Effector CD8-positive, alpha-beta T cell (primary cell): ENCODE measurements at places on chromosomes 4 and X.

GRCh38 chr4:130257271-130257670, 1161.3 kb downstream of the C4orf33 start:
- no peak for DNase-seq

GRCh38 chrX:39910651-39911050, 187.1 kb downstream of the BCOR start:
- DNase-seq, result no peak

DNA sequence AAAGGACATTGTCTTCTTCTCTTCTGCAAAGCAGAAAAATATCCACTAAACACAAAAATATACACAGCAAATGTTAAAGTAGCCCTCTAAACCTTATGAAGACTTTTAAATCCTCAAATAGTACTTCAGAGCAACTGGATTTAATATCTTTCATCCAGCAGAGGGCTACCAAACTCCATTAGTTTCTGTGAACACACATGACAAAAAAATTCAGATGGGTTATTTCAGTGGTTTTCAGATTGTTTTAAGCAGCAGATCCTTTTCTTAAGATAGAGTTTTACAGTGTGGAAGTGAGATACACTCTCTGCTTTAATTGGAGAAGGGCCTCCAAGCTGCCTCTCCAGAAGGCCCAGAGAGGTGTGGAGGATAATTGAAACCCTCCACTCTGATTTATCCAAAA, 56.7 kb downstream of the ANK2 start:
- no peak for DNase-seq

GRCh38 chr4:149676076-149676475, 139.6 kb downstream of the IQCM start:
- DNase-seq, result no peak

DNA sequence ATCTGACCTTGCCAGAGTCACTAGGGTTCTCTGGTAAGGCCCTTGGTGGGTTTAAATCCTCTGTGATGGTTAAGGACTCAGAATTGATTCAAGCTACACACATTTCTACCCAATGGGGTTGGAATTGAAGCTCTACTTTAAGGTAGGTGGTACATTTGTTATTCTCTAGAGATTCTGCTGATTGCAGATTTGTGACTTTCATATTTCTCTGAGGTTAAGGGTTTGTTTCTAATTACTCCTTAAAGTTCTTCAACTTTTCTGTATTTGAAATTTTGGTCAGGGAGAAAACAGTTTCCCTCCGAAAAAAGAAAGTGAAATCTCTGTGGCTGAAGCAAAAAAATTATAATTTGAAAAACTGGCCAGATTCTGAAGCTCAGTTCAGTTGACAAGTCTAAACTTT, 25.8 kb upstream of the USP46 start:
- no peak for DNase-seq

DNA sequence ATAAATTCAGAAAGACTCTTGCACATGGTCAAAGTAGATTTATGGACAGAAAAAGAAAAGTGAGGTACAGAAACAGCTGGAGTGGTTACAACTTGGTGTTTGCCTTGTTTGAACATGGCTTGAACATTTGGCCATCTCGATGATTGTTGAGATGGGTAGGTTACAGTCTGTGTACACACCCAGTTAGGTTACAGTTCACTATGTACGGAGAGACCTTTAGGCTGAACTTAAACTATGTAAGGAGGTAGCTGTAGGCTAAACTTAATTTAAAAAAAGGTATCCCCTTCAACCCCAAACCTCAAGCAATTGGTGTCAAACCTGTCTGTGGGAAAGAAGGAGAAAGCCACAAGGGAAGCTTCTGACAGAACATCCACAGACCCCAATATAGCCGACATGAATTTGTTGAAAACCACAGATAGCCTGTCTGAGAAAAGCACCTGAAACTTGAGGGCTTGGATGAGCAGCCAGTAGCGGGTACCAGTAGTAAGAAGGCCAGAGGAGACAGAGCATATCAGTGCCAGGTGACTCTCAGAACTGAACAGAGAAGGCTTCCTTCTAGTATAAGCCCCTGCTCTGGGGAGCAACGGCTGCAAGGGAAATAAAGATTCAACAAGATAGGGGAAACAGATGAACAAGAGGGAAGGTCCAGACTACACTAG, 247.9 kb upstream of the GALNTL6 start:
- DNase-seq, result no peak

GRCh38 chr4:27742816-27743215, 882.2 kb downstream of the STIM2 start:
- DNase-seq, result no peak

- DNase-seq, result no peak
Observed at GRCh38 chr4:35087218-35087617, 1157.1 kb downstream of the ARAP2 start.

- DNase-seq, result no peak
Observed at GRCh38 chrX:1466232-1466661, 13.5 kb upstream of the ASMTL start.

- no peak for DNase-seq
Observed at GRCh38 chrX:48696909-48697727, 584 bp downstream of the SUV39H1 start.

DNA sequence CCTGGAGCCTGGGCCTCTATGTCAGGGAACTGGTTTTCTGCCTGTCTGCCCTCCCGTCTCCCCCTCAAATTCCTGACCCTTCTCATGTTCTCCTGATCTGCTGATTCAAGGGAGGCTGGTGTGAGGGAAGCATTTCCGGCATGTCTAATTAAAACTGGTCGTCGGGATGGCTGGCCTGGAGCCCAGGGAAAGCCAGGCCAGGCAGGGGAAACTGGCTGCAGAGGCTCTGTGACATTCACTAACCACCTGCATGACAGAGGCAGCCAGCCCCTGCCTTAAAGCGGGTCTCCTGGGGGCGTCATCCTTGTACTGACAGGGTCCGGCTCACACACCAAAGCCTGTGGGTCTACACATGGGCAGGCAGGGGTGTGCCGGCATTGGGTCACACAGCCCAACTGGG, 35.2 kb downstream of the ABLIM2 start:
- DNase-seq, result no peak

DNA sequence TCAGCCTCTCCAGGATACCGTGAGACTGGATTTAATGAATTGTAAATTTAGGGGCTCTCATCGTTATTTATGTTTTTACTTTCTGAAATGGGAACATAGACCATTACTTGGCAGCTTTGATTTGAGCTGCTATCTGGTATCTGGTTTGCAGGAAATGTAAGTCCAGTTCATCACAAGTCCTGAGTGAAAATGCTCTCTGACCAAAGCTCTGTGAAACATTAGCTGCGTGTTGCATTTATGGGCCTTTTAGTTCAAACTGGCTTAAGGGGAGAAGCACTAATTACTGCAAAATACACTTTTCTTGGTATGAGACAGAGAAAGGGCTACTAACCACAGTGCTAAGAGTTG, 420 bp downstream of the CC2D2A start:
- DNase-seq, result no peak

DNA sequence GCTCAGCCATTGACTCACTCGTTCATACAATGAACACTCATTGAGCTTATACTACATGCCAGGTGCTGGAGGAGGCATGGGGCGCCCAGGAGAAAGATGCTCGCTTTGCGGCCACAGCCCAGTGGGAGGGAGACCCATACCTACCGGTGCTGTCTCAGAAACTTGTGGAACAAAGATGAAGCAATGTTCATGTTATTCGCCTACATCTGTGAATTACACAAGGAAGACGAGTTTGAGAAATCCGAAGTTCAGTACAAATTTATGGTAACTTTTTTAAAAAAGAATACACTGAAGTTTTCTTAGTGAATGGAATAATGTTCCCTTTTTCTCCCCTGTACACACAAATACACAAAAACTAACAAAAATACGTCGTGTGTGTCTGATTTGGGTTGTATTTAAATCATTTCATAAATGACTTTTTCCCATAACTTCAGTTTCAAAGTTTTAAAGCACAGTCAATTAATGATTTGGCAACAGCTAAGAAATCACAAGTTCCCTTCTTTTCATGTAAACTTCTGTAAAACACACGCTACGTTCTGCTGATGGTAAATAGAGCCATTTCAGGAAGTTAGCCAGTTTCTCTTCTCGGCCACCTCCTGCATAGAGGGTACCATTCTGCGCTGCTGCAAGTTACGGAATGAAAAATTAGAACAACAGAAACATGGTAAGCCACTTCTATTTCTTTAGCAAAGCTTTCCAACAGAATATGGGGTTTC, at the start of gene TLR8:
Gene TLR8 (plus strand): TSS at position 575 of the 716 bp plus-strand sequence. CDS start 87 bp downstream, at position 662.
- DNase-seq, result no peak

GRCh38 chrX:11135564-11136185, 24.5 kb downstream of the HCCS start:
- DNase-seq, result no peak

- no peak for DNase-seq
Observed at GRCh38 chr4:3512279-3512678, 19.9 kb downstream of the LRPAP1 start.

DNA sequence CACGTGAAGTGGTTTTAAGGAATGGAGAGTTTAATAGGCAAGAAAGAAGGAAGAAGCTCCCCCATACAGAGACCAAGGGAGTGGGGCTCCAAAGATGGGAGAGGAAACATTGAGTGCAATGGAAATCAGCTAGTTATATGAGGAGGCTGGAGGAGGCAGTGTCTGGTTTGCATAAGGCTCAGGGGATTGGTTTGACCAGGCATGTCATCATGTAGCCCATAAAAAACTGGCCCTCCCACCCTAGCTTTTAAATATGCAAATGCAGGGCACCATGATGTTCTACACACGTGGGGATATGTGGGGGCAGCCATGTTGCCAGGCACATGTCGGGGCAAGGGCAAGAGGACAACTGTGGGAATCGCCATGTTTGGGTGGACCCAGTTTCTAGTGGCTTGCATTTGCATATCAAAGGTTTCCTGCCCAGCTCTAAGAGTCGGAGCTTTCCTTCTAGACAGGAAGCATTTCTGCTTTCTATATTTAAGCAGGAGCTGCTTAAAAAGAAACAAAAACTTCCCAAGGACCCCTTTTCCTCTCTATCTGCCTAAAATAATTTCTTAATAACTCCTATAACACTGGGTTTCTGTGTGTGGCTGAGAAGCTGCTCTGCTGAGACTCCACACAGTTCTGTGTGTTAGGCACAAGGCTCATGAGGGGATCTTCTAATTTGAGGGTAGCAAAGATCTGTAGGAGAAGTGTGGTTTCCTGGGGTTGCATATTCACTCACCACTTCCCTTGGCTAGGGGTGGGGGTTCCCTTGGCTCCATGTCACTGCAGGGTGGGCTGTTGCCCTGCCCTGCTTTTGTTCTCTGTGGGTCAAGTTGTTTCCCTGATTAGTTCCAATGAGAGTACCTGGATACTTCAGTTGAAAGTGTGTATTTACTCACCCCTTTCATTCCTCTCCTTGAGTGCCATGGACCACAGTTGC, 113.5 kb downstream of the VSIG4 start:
- DNase-seq, result peak; percentile 0

- no peak for DNase-seq
Observed at GRCh38 chrX:134023851-134024281, 38.5 kb upstream of the GPC3 start.

DNA sequence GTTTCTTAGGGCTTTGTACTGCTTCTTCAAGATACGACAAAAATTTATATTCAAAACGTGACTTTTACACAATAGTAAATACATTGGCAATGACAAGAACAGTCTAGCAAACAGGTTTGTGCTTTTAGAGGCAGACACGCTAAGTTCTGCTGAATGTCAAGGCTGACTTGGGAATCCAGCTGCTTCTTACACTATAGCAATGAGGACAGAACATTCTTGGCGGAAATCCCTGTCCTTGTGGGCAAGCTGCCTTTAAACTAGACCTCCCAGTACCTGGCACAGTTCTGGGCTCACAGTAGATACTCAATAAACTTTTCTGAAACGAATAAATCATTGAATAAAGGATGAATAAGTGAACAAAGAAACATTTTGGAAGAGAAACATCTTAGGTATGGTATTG, 148.2 kb downstream of the RASL11B start:
- no peak for DNase-seq

DNA sequence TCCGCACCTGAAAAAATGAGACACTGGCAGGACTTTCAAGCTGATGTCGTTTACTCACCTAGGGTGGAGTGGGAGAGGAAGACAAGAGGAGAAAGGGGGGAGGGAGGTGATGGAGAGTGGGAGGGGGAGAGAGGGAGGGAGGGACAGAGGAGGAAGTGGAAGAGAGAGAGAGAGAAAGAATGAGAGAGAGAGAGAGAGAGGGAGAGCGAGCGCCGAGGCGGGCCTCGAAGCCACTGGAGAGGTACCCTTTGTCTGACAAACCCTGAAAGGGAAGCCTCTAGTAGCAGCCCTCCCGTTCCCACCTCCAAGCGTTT, 296 bp upstream of the ADGRL3 start:
- DNase-seq, result no peak

DNA sequence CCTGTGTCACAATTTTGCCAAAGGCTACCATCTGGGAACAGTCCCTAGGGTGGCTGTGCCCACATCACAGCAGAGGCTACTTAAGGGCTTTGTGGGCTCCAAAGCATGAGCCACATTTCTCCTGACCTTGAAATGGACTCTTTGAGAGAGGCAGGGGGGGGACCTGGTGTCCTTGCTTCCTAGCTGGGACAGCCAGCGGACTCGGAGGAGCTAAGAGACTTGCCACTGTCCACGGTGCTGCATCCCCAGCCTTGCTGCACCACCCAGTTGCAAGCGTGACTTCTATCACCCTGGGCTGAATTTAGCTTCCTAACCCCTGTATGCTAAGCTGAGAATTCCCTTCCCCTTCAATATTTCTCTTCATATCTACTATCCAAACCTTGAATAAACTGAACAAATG, 99.0 kb downstream of the PHKA2 start:
- no peak for DNase-seq

DNA sequence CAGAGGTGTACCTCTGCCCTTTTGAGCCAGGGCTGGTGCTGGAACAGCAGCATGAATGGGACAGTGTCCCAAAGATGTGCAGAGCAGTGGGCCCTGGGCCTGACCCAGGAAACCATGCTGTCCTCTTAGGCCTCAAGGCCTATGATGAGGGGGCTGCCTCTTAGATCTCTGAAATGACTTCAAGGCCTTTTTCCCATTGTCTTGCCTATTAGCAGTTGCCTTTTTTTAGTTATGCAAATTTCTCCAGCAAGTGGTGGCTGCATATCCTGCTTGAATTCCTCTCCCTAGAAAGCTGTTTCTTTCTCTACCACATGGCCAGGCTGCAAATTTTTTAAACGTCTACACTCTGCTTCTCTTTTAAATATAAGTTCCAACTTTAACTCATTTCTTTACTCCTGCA, 160.3 kb downstream of the CFAP299 start:
- no peak for DNase-seq

DNA sequence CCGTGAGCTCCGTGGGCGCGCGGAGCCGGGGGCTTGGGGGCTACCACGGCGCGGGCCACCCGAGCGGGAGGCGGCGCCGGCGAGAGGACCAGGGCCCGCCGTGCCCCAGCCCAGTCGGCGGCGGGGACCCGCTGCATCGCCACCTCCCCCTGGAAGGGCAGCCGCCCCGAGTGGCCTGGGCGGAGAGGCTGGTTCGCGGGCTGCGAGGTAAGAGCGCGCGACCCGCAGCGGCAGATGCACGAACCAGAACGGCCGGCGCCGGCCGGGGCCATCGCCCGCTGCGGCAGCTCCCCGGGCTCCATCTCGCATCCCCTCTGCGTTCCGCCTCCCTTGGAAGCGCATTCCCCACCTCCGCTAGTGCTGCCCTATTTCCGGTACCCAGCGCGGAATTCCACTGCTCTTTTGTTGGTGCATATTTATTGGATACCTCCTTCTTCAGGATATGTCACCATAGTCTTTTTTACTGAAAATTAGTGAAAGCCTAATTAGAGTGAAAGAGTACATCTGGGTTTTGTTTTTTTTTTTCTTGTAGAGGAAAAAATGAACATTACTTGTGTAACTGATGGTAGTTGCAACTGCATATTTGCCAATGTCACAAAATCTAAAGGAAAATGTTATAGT, 797 bp downstream of the PKD2 start:
- DNase-seq, result no peak

GRCh38 chr4:1029529-1029928, 18.1 kb downstream of the FGFRL1 start:
- DNase-seq, result no peak
